DMS 273 treated with DMSO at 0.1 percent for 48 hours (cell line): ENCODE measurements at places on chromosomes 1 and 21.
A peak's percentile ranks its signal among the peaks of the same experiment; 100 is the strongest.

DNA sequence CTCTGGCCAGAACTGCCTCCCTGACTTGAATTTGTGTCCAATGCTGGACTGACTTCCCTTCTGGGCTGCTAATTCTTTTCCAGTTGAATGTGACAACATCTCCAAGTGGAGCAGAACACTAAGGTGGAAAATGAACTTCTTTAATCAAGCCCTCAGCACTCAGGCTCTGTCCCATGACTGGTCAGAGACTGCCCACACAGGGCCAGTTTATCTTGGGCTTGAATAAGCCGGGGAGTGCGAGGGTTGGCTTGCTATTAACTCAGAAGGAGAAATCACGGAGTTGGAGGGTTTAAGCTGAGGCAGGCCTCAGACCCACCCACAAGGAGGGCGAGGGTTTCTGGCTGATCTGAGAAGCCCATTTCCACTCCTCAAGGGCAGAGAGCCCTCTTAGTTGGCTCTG lies 12.4 kb downstream of the KCNA10 start:
- no peak for DNase-seq

GRCh38 chr1:59672851-59673572 lies 141.7 kb upstream of the HOOK1 start:
- no peak for DNase-seq

- no peak for DNase-seq
These were observed at the start of gene NES for GRCh38 chr1:156676820-156677615. TSS of gene NES (minus strand) at chr1:156677407. CDS start at chr1:156677264, 143 bp downstream.

DNA sequence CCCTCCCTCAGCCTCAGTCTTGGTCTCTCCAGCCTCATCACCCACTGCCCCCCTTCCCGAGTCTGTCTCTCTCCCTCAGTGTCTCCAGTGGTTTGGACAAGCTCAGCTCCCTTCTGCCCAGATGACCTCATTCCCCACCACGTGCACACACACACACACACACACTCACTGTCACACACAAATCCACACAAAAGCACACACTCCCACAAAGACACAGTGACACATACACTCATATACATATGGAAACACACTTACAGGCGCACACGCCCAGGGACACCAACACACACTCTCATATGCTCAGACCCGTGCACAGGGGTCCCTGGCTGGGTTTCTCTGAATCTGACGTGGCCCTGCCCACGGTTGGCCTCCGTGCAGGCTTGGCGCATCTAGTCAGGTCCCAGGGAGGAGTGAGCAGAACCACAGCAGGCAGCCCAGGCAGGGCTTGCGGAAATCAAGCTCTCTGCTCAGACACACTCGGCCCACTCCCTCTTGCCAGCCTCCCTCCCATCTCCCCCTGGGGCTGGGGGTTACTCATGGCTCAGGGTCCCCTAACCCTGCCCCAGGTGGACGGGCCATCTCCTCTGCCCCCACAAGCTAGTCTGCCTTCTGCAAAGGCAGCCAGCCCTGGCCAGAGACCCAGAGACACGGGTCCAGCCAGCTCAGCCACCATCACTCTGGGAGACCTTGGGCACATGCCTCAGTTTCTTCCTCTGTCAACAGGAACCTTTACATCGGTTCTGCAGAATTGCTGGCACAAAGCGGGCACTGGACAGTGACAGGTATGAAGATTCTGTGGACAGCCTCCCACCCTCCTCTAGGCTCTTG lies 38.5 kb upstream of the FAM131C start:
- DNase-seq: no peak

- DNase-seq: no peak
These were observed 20.9 kb downstream of the MCOLN3 start for GRCh38 chr1:85027242-85027983.

GRCh38 chr1:152622803-152623202 lies at the start of gene LCE3A:
TSS of gene LCE3A (minus strand) at chr1:152623103. CDS start at chr1:152623103, 0 bp downstream.
- DNase-seq: no peak

- DNase-seq: no peak
These were observed 73.9 kb downstream of the KCNJ6 start for GRCh38 chr21:37842163-37842919.

- no peak for DNase-seq
These were observed 92.9 kb downstream of the BEND5 start for GRCh38 chr1:48683839-48684238.

DNA sequence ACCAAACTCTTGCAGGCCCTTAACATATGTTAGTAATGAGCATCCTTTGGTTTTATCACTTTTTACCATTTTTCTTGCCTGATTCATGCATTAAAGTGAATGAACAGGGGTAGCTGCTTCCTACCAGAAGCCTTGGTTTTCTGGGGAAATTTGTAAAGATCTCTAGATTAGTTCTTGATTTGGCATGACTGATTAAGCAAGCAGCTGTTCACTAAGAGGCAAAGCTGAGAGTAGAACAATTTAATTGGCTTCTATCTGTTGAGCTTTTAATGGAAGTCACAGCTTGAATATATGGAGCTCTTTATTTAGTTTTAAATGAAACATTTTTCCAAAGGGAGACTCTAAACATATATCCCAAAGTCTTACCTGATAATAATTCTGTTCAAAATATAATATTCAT lies 23.6 kb downstream of the TLCD4 start:
- no peak for DNase-seq

GRCh38 chr1:8077120-8077573 lies 51.0 kb upstream of the ERRFI1 start:
- no peak for DNase-seq

DNA sequence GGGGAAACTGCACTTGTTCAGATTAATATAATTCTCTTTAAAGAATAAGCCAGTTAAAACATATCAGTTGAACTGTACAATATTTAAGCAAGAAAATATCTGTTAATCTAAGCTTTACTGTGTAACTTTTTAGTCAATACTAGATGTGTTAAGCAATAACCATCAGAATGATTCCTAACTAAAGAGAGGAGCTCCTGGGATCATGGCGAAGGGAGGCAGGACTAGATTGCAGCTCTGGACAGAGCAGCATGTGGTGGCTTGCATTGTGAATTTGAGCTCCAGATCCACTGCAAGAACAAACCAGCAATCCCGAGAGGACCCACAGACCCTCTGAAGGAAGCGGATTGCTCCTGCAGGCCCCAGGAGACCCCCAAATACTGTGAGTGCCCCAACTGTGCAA lies 21.9 kb downstream of the LYST start:
- DNase-seq: no peak

- DNase-seq: no peak
These were observed 12.9 kb downstream of the ACTRT2 start for GRCh38 chr1:3034162-3034561.

GRCh38 chr1:90579212-90579802 lies 137.8 kb downstream of the BARHL2 start:
- DNase-seq: peak; percentile 18

DNA sequence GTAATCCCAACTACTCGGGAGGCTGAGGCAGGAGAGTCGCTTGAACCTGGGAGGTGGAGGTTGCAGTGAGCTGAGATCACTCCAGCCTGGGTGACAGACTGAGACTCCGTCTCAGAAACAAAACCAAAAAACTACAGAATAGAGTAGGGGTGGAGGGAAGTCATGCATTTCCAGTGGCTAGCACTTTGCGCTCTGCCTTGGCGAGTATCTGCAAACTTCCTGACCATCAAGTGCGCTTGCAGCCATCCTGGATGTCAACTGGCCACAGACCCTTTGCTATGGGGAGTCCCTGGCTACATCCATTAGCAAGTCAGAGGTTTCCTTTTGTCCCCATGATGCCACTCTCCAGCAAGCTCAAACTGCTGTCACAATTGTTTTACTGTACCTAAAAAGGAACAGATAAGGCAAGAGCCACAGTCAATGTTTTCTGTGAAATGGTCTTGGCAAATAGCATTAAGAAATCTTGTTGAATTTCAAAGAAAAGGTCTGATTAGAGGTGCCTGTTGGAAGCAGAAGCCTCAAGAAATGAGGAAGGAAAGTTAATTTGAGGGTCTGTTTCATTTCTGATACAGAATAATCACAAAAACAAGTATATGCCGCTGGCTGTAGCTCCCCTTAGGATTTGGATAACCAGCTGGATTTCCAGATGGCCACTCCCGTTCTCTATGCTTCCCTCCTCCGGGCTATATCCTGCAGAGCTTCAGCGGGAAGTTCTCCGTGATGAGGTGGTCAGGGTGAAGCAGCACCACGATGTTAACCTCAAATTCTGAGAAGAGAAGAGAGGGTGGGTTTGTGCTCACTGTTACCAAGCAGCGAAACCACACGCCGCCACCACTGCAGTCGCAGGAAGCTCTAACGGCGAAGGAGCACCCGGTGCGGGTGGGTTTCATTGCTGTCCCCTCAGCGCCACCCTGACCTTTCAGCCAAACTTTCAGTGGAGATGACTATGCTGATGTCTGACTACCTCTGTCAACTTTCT lies 42.0 kb downstream of the VPS26C start:
- no peak for DNase-seq

- no peak for DNase-seq
These were observed 27.2 kb downstream of the NUAK2 start for GRCh38 chr1:205294175-205294917.

DNA sequence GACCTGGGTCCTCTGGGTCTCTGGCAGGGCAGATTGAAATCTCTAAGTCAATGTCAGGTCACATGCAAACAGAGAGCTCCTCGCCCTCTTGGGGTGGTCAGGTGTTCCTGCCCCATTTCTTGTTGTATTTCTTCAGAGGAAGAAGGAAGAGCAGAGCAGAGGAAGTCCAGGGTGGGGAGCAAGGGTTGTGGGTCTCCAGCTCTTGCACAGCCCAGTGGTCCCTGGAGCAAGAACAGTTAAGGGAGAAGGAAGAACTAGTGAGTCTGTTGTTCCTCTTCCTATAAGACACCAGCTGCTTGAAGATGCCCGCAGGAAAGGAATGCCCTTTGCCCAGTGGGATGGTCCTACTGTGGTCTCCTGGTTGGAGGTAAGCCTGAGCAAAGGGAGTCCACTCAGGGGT lies 26.3 kb downstream of the MYOG start:
- DNase-seq: no peak
